ENCODE measurements at places on chromosomes 1 and 21. TPM values are rescaled to one million over a fixed set of nuclear protein-coding genes. Genes with fewer than 3 reads are reported as not detected.

- DNase-seq: no peak
These were observed at the start of gene SNX7 for GRCh38 chr1:98661544-98662355. TSS of gene SNX7 (plus strand) at chr1:98661721. CDS start at chr1:98661732, 11 bp downstream.

DNA sequence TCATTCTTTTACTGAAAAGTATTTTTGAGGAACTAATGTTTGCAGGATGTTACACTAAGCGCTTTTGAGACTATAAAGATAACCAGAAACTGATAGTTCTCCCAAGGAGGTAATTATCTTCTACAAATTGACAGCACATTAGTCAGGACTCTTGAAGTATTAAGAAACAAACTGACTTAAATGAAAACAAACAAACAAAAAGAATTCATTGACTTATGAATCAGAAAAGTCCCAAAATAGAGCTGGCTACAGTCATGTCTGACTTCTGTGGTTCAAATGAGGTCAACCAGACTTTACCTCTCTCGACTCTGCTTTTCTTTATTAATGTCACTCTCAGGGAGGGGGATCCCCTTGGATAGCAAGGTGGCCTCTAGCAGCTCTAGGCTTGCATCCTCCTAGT, 296.8 kb downstream of the TPR start:
- no peak for DNase-seq

DNA sequence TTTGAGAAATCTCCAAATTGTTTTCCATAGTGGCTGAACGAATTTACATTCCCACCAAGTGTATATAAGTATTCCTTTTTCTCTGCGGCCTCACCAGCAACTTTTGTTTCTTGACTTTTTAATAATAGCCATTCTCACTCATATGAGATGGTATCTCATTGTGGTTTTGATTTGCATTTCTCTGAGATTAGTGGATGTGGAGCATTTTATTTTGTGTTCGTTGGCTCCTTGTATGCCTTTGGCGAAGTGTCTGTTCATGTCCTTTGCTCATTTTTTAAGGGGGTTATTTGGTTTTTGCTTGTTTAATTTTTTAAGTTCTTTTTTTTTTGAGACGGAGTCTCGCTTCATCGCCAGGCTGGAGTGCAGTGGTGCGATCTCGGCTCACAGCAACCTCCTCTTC, 45.1 kb upstream of the MPC2 start:
- DNase-seq: no peak

GRCh38 chr1:55957276-55957675, 622.1 kb downstream of the PLPP3 start:
- DNase-seq: no peak

- DNase-seq: no peak
These were observed 61.0 kb upstream of the FAM20B start for GRCh38 chr1:178964469-178965330.

- no peak for DNase-seq
These were observed 11.4 kb downstream of the NEXN start for GRCh38 chr1:77899647-77900320.

- DNase-seq: no peak
These were observed 15.8 kb upstream of the MAGOH start for GRCh38 chr1:53254011-53254640.

- no peak for DNase-seq
These were observed 58.6 kb upstream of the TMEM51 start for GRCh38 chr1:15094719-15095495.

- no peak for DNase-seq
These were observed 3.0 kb upstream of the SESN2 start for GRCh38 chr1:28256197-28256827.

DNA sequence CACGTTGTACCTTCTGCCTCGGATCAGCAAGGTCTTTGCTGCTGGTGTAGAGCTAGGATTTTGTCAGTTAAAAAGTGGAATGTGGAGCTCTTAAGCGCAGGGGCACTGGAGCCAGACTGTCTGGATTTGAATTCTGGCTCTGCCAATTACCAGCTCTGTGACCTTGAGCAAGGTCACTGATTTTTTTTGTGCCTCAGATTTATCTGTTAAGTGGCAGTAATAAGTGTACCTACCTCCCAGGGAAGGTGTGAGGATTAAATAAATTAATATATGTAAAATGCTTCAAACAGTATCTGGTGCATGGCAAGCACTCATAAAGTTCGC, 40.3 kb downstream of the UBE2U start:
- no peak for DNase-seq

GRCh38 chr1:101929343-101929742, 67.4 kb downstream of the OLFM3 start:
- no peak for DNase-seq

DNA sequence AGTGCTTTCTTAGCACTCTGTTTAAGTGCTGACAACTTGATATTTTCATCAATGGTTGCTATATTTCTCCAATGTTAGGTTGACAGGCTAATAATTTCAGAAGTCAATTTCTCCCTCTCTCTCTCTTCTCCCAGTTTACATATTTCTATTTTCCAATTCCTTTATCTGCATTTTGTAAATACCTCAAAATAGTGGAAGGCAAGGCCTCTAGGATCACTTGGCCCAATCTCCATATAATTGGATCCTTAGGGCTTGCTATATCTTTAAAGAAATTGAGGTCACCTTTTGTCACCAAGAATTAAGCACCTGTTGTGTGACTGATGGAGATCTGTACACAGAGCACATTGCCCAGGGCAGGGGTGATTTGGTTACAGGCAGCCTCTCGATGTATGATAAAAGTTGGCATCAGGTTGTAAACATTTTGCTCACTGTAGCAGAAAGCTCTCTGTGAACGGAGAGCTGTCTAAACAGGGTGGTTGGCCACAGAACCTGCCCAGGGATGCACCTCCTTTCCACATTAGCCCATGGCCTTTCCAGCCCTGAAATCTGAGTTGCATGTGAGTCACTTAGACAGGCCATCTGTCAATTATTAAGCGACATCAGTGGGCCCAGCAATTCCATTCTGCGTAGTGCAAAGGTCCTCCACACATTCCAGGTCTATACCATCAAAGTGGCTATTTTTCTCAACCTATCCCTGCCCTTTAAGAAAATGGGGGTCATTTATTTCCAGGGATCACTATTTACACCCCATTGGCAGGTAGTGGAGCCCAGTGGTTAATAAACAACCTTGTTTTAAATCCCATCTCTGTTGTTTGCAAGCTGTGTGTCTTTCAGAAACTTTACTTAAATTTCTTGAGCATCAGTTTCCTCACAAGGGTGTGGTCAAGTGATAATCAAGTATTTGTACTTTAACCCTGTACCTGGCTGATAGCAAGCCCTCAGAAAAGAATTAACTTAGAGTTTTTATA, 29.1 kb upstream of the IRF2BP2 start:
- DNase-seq: no peak

DNA sequence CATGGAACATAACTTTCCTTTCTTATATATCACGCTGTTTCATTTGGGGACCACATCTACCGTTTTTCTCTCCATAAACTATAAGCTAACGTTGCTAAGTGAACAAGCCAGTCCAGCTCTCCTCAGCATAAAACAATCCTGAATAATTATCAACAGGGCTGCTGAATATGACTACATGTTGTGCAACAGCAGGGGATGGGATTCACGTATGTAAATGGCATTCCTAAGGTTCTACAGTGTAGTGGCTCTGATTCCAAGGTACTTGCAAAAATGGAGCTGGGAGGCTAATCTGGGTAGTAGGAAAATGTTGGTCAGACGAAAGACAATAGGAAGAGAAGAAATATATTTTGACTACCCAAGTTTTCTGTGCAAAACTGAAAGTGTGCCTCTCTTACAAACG, 262.8 kb downstream of the RWDD3 start:
- DNase-seq: no peak

- no peak for DNase-seq
These were observed 30.4 kb downstream of the ERG start for GRCh38 chr21:38467911-38468310.

DNA sequence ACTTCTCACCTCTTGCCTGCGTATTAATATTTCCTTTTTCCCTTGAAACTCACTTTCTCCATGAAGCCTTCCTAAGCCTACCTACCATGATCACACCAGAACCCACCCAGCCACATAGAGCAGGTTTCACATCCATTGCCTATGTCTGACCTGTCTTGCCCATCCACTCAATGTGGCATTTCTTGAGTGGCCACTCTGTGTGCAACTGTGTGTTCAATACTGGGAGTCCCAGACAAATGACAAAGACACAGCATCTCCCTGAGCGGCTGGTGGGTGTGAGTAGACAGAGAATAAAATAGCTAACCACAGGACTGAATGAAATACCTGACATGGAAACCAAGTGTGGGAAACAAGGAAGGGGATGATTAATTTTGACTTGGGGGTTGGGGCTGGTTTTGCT, 3.1 kb downstream of the PTGFRN start:
- no peak for DNase-seq

GRCh38 chr1:207001492-207002245, 30.9 kb downstream of the C1orf116 start:
- DNase-seq: no peak

- no peak for DNase-seq
These were observed 262.1 kb downstream of the BRINP2 start for GRCh38 chr1:177432897-177433296.

DNA sequence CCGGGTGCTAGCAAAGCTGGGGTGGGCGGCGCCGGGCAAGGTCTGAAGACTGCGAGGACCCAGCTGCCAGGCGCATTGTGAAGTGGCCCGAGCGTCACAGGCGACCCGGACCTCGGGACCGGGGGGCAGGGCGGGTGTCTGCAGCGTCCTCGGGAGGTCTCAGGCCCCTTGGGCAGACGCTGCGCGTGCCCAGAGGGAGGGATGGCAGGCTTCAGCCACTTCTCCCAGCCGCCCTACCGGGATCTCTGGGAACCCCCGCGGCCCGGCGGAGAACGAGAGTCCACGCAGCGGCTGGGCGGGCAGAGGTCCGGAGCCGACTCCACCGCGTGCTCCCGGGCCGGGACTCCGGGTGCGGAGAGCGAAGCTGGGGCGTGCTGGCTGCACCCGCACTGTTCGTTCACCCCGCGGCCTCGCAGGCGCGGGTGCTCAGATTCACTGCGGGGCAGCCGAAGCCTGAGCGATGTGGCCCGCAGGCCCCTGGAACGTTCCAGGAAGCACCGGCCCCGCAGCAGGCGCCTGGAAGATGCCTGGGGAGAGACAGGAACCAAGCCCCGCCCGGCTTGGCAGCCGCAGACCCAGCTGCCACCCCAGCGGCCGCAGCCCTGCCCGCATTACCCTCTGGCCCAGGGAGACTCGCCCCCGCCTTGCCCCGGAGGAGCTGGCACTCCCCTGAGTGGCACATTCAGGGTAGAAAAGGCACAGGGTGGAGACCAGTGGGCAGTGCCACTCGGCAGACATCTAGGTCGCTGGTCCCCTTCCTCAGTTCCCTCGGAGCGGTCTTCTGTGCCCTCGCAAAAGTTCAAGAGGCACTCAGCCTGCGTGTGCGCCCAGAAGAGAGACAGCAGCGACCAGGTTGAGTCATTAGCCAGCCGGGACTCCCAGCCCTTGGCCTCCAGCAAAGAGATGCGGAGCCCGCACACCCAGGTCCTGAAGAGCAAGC, at the start of gene CCDC185:
CCDC185 (plus strand) TSS at position 141 of the 940 bp plus-strand sequence; CDS start at position 202, 61 bp downstream.
- no peak for DNase-seq

PROK1 gene
- not detected for total RNA-seq

S100A7A gene
- not detected for total RNA-seq

CRTC2 gene
- total RNA-seq: 12.4 TPM

IVL gene
- total RNA-seq: not detected

SIPA1L2 gene
- 60.3 TPM for total RNA-seq

FMO2 gene
- not detected for total RNA-seq

SCAF4 gene
- total RNA-seq: 10.8 TPM

PFDN2 gene
- 63.0 TPM for total RNA-seq

C1orf116 gene
- total RNA-seq: not detected

GPR61 gene
- not detected for total RNA-seq

WDR64 gene
- total RNA-seq: not detected
